ENCODE measurements at places on chromosomes 4 and X.
A peak's percentile ranks its signal among the peaks of the same experiment; 100 is the strongest.

- no peak for DNase-seq
Observed at GRCh38 chr4:94909645-94910044, 151.9 kb downstream of the BMPR1B start.

- DNase-seq: no peak
Observed at GRCh38 chrX:65999563-66000148, 40.2 kb downstream of the VSIG4 start.

GRCh38 chr4:139511320-139511719, 44.7 kb downstream of the SETD7 start:
- no peak for DNase-seq

DNA sequence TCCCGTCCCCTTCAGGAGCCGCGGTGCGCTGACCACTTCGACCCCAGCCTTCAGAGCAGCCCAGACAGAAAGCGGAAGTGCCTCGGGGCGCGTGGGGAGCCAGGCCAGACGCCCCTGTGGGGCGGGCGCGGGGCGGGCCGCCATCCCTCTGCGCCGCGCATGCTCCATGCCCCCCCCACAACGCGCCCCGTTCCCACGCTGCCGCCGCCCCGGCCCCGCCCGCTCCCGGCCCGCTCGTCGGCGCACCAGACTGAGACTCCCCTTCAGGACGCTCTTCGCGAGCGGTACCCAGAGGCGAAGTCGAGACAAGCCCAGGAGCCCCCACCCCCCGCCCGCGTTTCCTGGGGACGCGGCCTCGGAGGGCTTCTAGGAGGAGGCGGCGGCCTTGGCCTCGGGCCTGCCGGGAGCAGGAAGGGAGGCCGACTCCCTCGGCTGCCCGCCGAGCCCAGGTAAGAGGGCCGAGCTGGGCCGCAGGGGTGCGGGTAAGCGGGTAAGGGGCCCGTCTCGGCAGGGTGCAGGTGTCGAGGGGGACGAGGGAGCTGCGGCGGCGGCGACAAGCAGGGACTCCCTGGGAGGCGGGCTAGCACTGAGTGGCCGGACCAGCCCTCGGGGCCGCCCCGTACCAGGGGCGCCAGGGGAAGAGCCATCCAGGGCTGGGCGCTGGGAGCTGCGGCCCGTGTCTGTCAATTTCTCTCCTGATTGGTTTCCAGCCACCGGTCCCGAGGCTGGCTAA, at the start of gene ZFP92:
Gene ZFP92 (plus strand): TSS at position 218 of the 733 bp plus-strand sequence. CDS start 6,851 bp downstream, outside the sequence.
- DNase-seq: peak; percentile 19

DNA sequence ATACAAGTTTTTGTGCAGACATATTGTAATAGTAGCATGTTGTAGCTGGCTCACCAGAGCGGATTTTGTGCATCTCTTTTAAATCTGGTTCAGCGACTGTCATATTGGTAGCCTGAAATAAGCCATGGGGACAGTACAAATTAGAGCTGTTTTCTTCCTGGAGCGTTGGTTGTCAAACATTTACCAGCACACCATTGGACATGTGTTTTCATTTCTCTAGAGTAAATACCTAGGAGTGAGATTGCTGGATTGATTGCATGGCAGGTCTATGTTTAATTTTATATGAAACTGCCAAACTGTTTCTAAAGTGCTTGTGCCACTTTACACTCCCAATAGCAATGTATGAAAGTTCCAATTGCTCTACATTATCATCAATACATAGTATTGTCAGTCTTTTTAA, 2.6 kb upstream of the ARAF start:
- DNase-seq: no peak

GRCh38 chr4:42436928-42437565, 39.8 kb downstream of the SHISA3 start:
- no peak for DNase-seq

GRCh38 chr4:71533121-71533520, 194.3 kb downstream of the SLC4A4 start:
- no peak for DNase-seq

GRCh38 chr4:155604718-155605626, 61.7 kb upstream of the GUCY1A1 start:
- no peak for DNase-seq

DNA sequence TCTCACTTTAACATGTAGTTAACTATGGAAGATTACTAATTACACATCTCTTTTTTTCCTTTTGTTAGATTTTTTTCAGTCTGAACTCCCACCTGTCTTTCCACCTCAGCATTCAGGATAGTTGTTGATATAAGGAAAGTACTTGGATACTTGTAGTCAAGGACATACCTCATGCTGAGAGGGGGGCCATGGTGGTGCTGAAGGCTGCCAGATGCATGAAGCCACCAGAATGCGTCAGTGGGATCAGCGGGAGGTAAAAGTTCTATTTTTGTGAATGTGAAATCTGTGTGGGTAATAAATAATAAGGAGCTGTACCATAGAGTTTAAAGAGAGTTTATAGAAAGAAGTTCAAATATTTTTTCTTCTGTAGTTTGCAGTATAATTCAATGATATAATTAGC, 13.1 kb upstream of the NDST4 start:
- DNase-seq: no peak

DNA sequence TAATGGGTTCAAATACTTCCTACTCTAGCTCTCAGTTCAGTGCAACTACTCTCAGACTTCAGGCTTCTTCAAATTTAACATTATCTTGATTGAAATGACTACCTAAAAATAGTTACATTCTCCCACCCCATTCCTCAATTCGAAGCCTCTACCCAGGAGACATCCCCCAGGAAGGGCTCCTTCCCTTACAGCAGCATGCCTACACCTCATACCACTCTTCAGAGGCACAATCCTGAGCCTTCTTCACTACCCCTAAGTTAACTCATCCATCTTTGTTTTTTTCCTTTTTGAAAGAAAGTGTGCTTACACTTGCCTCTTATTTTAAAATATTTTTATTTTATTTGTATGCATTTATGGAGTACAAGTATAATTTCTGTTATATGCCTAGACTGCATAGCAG, 17.2 kb upstream of the PRSS48 start:
- DNase-seq: no peak

DNA sequence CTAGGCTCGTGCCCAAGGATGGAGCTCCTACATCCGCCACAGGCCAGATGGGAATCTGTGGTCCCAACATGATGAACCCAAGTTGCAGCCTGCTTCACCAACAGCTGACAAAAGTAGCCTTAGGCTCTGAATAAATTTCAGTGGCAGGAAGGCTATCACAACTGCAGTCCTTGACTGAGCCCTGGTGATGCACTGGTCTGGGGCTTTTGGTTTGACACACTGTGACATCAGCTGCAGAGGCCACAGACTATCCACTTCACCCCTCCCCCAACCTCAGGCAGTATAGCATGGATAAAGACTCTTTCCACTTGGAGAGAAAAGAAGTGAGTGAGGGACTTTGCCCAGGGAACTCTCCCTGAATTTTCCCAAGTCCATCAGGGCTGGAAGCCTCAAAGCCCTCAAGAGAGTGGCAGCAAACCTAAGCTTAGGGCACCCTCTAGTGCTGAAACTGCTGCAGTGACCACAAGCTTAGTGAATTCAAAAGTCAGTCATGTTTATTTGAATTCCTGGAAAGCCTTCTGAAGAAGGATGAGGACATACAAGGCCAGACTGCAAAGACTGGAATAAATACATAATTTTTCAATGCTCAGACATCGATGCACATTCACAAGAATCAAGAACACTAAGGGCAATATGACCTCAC, 135.0 kb upstream of the TENT5D start:
- DNase-seq: no peak

GRCh38 chr4:31408121-31408520, 688.0 kb downstream of the PCDH7 start:
- no peak for DNase-seq

DNA sequence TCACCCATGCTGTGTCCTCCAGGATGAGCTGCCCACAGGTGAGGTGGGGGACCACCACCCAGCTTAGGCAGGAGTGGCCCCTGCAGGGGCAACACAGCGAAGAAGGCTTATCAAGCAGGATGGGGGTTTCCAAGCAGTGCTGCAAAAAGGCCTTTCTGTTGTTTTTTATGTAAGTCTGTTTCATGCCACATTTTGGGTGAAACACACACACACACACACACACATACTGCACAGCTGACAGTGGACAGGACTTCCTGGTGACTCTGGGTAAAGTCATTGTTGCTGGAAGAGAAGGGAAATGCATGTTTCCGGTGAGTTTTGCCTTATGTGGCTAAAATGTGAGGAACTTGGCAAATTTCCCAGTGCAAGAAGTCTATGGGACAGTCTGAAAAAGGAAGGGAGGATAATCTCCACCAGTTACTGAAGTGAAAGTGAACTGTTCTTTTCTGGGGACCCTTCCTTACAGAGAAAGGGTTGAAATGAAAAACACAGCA, 119.2 kb downstream of the IRF2 start:
- peak; percentile 40 for DNase-seq

DNA sequence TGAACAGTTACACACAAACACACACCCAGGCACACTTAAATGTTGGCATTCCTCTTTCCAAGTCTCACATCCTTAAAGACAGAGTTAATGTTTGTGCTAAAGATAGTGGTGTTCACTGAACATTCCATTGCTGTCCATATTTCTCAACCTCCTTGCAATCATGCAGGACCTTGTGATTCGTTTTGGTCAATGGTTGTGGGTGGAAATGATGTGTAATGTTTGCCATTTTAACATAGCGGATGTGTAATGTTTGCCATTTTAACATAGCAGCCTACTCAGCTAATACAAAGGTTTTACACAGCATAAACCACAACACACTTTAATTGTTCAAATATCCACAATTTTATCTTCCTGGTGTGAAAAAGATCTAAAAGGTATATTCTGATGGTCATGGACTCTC, 93.9 kb downstream of the CEP44 start:
- DNase-seq: no peak

- peak; percentile 2 for DNase-seq
Observed at GRCh38 chrX:37912304-37912703, 64.9 kb upstream of the DYNLT3 start.

GRCh38 chrX:153726286-153727122, 1.8 kb downstream of the ABCD1 start:
- peak; percentile 57 for DNase-seq

GRCh38 chr4:144739511-144740033, 93.6 kb downstream of the HHIP start:
- no peak for DNase-seq

- no peak for DNase-seq
Observed at GRCh38 chrX:28586981-28587551, at the start of gene IL1RAPL1. IL1RAPL1 (plus strand) TSS chrX:28587446.

GRCh38 chr4:651884-652642, 22.0 kb downstream of the ATP5ME start:
- no peak for DNase-seq

DNA sequence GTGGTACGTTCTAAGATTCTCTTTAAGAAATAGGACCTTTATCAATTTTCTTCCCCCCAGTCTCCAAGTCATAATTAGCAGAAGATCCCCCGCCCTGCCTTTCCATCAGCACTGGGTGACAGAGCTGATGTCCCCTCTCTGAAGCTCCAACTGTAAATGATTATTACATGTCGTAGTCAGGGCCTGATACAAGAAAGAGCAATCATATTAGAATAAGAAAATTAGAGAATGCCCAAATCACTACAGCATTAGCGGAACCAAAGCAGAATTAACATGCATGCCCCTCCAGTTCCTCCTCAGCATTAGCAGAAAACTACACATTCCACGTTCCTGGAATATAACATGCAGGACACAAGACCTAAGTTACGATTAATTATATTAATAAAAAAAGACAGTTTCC, 717 bp downstream of the GPM6B start:
- DNase-seq: no peak

DNA sequence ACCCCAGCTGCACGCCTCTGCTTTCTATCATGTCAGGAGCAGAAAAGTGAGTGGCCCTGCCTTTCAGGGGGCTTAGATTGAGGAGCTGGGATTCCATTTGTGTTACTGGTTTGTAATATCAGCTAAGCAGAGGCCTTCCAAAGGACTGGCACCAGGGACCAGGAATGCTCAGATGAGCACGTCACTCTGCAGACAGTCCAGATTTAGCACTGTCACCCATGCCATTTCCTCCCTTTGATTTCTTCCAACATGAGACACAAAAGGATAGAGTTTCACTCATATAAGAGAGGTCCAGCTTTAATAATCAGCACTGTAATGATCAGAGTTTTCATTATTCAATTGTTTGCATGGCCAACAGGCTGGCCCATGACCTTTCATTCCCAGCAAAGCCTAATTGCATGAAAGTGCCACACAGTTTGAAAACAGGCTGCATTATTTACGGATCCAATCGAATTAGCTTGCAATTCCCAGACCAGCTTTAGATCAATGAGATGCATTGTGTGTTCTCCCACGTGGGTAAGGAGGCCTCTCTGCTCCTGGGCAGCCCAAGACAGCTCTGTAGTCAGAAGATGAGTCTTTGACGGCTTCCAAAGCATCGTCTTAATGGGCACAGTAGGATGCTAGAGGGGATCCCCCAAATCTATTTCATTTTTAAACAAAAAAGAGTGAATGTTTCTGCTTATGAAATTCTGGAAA, 9.8 kb upstream of the SLC2A9 start:
- DNase-seq: no peak

GRCh38 chr4:189773909-189774308, 166.8 kb upstream of the FRG1 start:
- no peak for DNase-seq

DNA sequence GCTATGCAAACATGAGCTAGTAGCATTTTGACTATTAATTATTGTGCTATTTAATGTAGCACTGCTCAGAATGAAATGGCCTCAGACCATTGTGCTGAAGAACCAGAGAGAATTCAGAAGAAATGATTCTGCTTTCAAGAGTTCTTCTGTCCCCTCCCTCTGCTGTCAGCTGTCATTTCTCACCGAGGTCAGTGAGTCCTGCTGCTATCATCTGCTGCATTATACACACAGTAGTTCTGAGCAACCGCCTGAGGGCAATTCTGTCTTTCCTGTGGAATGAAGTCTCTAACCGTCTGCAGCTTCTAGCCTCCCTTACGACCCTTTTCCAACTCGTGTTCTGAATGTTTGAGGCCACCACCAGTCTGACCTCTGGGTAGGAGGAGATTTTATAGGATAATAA, 249.4 kb downstream of the HNRNPD start:
- DNase-seq: no peak

- DNase-seq: peak; percentile 14
Observed at GRCh38 chrX:55908661-55909212, 191.2 kb downstream of the RRAGB start.

DNA sequence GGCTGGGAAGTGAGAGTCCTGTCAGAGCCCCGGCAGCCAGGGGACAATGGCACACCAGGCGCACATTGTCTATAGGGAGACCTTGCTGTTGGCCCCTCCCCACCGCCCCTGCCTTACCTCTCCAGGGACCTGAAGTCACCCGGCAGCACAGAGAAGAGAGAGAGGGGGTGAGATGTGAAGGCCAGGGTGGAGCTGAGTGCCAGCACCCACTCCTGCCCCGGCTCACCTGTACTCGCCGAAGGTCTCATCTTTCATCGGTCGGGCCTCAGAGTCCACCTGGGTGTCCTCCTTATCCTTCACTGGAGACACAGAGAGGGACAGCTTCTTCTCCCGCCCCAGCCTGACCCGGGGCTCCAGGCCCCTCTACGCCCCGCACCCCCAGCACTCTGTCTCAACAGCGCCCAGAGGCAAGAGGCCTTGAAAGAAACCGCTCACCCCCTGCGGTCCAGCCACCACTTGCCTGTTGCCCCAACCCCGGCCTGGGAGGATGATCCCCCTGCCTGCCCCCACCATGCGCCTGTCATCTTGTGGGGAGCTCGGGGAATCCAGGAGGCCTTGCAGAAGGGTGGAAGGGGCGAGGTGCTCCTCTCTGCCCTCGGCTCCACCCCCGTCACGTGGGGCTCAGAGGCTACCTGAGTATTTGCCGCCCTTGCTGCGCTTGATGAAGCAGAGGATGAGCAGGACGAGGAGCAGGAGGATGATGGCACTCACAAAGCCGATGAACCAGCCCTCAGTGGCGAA, 22.6 kb downstream of the L1CAM start:
- no peak for DNase-seq

GRCh38 chr4:150546286-150546685, 35.7 kb upstream of the MAB21L2 start:
- no peak for DNase-seq

- peak; percentile 82 for DNase-seq
Observed at GRCh38 chrX:19747652-19748610, 139.5 kb downstream of the SH3KBP1 start.

All from CD4-positive, alpha-beta T cell treated with Interleukin-12 subunit alpha and Interleukin-12 subunit beta, for 1 hour (primary cell).